Cortex of kidney (tissue), 1 donor: ENCODE measurements at places on chromosomes 2 and 18.

DNA sequence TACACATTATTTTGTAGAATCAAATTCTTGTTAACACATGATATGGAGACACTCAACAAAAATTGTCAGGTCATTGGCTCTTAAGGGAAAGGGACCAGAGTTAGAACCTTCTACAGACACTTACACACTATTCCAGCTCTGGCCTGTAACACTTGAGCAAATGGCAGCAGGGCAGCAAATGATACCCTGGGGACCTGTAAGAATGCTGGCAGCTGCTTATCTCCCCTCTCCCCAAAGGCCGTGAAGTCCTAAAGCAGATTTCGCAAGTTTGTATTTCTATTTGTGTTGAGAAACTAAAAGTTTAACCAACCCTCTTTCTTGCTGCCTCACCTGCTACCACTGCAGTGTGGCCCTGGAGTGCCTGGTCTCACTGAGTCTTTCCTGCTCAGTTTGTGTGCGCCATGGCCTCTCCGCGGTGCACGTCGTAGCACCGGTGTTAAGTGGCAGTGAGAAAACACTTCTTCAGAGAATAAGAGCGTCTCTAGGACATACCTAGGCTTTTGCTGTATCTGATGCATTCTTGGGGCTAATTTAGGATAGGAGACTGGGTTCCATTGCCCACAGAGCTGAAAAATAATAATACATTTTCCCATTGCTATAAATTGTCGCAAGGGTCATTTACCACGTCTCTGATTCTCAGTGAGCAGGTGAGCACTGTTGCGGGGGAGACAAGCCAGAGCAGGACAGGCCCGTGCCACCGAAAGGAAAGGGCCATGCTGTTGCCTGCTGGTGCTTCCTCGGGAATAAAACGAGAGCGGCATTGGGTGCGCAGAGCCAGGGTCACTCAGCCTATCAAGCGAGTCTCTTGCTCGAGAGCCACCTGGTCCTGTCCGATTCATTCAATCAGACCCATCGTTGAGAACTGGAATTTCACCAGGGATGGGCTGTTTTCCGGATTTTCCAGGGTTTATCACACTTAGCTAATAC is 204.9 kb downstream of the PTGR3 start:
- DNase-seq, result no peak

- no peak for DNase-seq
These were observed 56.8 kb upstream of the ETAA1 start for GRCh38 chr2:67340133-67341011.

DNA sequence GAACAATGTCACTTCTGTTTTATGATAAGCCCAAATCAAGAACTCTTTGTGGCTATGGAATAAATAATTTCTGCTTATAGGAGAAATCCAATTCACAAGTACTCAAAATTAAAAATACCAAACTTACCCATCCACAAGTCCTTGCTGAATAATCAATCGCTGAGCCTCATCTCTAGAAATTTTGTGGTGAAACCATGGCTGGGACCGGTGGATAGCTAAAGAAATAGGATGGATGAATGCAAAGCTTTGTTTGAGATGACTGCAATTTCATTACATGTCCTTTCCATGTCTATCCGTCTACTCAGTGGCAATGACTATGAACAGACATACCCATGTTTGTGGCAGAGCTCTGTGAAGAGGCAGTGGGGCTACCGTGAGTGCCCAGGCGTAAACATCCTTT is 124.4 kb downstream of the GRB14 start:
- no peak for DNase-seq

DNA sequence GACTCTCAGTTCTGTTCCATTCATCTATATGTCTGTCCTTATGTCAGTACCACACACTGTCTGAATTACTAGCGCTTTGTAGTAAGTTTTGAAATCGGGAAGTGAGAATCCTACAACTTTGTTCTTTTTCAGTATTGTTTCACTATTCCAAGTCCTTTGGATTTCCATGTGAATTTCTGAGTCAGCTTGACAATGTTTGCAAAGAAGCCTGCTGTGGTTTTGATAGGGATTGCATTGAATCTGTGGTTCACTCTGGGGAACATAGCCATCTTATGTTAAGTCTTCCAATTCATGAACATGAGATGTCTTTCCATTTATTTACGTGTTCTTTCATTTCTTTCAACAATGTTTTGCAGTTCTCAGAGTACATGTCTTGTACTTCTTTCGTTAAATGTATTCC is 15.0 kb downstream of the SLC3A1 start:
- no peak for DNase-seq

DNA sequence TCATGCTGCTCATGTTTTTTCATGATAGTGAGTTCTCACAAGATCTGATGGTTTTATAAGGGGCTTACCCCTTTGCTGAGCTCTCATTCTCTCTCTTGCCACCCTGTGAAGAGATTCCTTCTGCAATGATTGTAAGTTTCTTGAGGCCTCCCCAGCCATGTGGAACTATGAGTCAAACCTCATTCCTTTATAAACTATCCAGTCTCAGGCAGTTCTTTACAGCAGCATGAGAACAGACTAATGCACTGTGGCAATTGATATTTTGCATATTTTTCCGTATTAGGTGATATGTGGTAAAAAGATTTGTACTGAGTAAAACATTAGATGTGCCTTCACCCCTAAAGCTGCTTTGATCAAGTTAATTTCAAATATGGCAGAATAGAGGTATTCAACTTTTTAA is 48.8 kb downstream of the RAB27B start:
- no peak for DNase-seq
